ENCODE measurements at places on chromosomes 12 and 14.

- DNase-seq, result no peak
These were observed 20.3 kb upstream of the SYCP3 start for GRCh38 chr12:101759396-101760047.

DNA sequence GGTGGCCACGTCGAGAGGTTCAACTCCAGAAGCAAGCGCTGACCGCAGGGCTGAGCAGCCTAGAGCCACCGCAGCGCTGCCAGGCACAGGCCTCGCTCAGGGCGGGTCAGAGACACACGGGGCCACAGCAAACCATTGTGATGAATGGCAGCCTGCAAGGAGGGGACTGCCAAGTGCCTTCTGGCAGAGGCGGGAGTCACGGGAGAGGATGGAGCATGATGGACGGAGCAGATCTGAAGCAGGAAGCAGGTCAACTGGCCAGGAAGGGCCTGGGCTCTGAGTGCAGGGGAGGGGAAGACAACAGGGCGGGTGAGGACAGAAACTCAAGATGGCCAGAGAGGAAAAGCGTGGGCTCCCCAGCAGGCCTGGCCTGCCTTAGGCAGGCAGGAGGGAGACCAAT lies 49.8 kb downstream of the CDC42BPB start:
- DNase-seq, result no peak

DNA sequence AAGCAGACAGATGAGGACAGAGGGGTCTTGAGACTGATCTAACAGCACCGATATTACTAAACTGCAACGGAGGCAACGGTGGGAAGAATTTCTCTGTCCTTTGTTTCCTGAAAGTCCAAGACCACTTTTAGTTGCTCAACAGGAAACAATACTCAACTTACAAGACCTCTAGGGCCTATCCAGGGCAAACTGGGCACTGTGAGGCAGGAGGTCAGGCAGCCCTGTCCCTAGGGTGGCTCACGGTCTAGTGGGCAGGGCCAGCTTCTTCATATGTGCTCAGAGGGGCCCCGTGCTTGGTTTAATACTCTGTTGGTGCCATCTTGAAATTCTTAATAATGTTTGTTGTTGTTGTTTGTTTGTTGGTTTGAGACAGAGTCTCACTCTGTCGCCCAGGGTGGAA lies 14.2 kb downstream of the SSH1 start:
- DNase-seq, result no peak

GRCh38 chr14:30994681-30995620 lies 30.5 kb upstream of the AP4S1 start:
- no peak for DNase-seq

- no peak for DNase-seq
These were observed 56.2 kb downstream of the MIPOL1 start for GRCh38 chr14:37253905-37254304.

- DNase-seq, result no peak
These were observed 65.7 kb downstream of the PRKD1 start for GRCh38 chr14:29861996-29862395.

DNA sequence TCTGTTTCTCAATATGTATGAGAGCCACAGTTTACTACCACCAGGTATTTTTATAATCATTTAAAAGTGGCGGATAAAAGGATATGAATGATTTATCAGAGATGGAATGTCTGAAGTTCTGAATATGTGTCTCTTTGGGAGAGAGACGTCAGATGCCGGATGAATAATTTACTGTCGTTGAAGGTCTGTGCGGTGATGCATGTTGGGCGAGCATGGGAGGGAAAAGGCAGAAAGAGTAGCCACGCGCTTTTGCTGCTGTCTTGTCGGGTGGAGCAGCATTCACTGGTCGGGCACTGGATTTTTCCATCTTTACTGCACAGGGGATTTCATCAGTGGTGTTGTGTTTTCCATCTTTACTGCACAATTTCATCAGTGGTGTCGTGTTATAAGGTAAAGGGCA lies 65.6 kb downstream of the SYNE2 start:
- no peak for DNase-seq

- DNase-seq, result no peak
These were observed 727.1 kb upstream of the TBX3 start for GRCh38 chr12:115411121-115411520.

DNA sequence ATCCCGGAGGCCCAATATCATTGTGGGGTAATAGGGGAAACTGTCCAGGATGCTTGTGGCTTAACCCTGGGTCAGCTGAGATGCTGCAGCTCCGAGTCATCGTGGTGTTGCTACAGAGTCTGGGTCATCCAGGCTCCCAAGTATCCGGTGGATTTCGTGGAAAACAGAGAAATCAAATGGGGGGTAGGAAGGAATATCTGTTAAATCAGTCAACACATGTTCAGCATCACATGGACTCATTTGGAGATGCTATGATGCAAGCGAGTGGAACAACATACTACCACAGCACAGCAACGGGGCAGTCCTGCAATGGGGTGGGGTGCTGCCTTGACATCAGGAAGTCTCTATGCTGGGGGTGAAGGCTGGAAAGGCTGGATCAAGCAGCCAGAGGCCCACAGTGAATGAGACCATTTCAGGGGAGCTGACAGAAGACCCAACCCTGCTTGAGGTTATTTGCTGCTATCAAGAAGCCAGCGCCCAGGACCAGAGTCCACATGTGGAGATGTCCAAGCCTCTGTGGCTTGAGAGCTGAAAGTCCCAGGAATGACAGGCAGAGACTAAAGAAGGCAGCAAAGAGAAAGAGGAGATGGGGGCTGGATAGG lies 22.9 kb downstream of the VDR start:
- no peak for DNase-seq

GRCh38 chr12:123896767-123897166 lies 75.9 kb downstream of the CCDC92 start:
- no peak for DNase-seq

DNA sequence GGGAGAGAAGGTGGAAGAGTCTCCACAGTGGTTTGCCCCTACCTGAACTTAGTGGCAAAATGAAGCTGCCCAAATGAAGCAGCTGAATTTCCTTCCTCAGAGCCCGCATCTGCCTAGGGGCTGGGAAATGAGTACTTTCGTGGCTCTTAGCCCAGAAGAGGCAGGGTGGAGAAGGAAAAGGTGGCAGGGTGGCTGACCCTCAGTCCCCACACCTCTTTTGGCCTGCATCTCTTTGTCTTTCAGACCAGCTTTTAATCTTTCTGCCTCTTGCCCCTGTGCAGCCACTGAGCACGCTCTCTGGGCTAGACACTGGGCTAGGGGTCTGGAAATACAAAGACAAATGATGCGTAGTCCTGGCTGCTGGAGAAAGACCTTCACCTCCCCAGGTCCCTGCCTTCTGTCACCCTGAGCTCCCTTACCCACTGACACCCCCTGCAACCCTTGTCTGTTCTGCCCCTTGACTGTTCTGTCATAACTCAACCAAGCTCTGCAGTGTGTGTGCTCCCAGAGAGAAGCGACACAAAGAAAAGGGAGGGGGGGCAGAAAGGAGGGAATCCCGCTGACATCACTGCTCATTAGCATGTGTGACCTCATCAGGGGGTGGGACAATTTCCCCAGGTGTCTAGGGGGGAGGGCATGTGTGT lies 371 bp upstream of the REM2 start:
- DNase-seq, result no peak

DNA sequence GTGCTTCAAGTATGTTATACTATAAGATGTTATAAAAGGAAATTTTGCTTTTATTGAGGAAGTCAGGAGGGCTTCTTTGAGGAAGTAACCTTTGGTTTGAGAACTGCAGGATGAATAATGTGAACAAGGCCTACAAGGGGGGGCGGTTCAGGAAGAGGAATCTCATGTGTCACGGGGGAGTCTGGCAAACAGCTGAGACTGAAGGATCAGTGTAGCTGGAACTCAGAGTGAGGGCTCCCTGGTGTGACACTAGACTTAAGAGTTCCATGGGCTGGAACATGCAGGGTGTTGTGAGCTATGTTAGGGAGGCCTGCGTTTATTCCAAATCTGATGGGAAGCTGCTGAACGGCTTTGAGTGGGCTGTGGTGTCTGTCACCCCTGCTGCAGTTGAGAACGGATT lies 62.3 kb downstream of the UNC79 start:
- no peak for DNase-seq

GRCh38 chr12:88580051-88580871 lies at the start of gene KITLG:
Gene KITLG, minus strand, starts transcription at chr12:88580471. Its CDS starts 193 bp downstream, at chr12:88580278.
- DNase-seq, result no peak

DNA sequence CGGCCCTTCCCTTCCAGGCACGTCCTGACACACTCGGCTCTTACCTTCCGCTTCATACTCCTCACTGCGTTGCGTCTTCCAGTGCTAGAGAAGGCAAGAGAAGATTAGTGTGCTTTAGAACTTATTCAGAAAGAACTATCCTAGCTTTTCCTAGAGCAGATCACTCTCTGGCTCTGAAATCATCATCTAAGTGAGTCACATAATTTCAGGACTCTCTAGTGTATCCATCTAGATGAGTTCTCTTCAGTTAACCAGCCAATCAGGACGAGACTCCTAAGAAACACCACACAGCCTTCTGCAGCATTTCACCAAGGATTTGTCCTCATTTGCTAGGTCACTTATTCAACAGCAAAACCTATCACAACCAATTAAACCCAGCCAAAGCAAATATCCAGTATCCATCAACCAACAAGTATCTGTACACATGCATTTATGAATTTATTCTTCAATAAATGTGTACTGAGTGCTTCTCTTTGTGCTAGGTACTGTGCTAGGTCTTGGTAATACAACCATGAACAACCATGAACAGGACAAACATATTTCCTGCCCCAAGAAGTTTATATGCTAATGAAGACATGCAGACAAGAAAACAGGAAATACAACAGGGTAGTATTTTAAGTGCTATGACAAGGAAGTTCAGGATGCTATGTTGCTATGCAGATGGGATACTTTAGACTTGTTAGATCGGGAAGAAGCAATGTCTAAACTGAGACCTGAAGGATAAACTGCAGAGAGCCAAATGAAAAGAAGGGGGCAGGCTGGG lies 52.1 kb downstream of the NIN start:
- DNase-seq, result no peak

GRCh38 chr12:124517260-124518050 lies 50.0 kb downstream of the NCOR2 start:
- no peak for DNase-seq

DNA sequence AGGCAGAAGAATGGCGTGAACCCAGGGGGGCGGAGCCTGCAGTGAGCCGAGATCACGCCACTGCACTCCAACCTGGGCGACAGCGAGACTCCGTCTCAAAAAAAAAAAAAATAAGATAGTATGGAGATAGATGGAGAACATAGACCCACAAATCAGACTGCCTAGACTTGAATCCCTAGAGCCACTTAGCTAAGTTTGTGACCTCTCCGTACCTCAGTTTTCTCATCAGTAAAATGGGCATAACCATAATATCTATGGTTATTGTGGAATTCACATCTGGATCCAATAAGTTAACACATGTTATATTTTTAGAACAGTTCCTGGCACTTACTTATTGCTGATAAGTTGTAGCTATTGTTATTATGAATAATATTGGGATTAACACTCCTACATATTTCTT lies 7.2 kb downstream of the PROX2 start:
- DNase-seq, result no peak

DNA sequence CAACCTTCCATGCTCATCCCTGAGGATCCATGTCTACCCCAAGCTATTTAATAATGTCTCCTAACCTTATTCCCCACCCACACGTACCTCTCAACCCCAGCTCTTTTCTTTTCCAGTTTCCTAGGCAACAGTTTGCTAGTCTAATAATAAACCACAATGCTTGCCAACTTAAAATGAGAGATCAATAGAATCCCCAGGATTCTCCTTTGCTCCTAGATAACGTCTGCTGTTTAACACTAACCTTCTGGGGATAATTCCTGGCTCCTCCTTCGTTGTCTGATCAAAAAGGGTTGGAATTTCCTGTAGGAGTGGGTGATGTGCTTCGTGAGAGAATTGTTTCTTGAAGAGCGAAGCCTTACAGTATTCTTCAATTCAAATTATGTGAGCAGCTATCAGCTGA lies 42.2 kb upstream of the DBX2 start:
- DNase-seq, result no peak

- DNase-seq, result no peak
These were observed 5.4 kb downstream of the SFSWAP start for GRCh38 chr12:131716282-131716681.
